Chondrocyte (in vitro differentiated cells): ENCODE measurements at places on chromosomes 7 and 10. TPM values are rescaled to one million over a fixed set of nuclear protein-coding genes. Genes with fewer than 3 reads are reported as not detected.

- DNase-seq = no peak
These were observed 25.4 kb upstream of the PRXL2A start for GRCh38 chr10:80382989-80383388.

GRCh38 chr10:77732213-77733003 is 94.8 kb upstream of the KCNMA1 start:
- DNase-seq = no peak

- DNase-seq = no peak
These were observed 47.8 kb downstream of the IKZF1 start for GRCh38 chr7:50352282-50352681.

DNA sequence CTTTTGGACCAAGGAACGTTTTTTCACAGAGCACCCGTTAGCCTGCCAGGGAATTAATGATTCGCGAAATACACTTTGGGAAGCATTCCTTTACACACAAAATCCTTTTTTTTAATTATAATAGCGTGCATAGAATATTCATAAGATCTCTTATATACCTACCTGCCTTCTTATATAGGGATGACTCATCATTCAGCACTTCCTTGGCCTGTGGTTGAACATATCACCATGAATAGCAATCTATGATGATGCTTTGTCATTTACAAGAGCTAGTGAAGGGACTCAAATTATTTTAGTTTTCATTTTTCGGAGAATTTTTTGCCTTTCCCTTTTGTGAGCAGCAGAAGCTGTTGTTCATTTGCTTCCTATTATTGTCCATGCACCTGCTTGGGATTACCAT is 97.0 kb downstream of the CDH23 start:
- DNase-seq = no peak

DNA sequence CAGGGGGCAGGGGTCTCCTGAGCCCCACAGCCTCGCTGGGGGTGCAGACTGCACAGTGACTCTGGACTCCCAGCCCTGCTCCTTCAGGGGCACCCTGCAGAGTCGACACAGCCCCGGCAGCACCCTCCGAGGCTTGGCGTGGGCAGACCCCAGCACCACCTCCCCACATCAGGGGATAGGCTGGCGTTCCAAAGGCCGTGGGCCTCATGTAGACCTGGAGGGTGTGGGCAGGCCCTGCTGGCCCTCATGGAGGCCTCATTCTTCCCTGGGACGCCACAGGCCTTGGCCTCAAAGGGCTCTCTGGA is 265.9 kb downstream of the ELFN1 start:
- peak; percentile 79 for DNase-seq

DNA sequence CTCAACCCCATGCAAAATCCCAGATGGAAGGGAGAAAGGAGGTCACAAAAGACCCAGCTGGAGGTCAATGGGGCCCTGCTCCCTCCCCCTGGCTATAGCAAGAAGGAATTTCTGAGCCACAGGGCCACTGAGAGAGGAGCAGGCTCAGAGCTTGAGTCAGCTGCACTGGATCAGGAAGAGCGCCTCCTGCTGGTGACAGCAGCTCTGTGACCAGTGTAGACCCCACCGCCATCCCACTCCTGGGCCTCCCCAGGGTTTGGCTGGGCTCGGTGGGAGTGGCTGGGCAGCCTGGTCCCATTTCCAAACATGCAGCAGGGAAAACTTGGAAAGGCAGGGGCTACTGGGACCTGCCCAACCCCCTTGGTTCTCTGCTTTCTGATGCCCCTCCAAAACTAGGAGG is 31.5 kb upstream of the PRLHR start:
- DNase-seq = no peak

- DNase-seq = no peak
These were observed 831 bp downstream of the ZKSCAN5 start for GRCh38 chr7:99505324-99505662.

- DNase-seq = no peak
These were observed 158.2 kb upstream of the PRKCQ start for GRCh38 chr10:6738112-6738768.

DNA sequence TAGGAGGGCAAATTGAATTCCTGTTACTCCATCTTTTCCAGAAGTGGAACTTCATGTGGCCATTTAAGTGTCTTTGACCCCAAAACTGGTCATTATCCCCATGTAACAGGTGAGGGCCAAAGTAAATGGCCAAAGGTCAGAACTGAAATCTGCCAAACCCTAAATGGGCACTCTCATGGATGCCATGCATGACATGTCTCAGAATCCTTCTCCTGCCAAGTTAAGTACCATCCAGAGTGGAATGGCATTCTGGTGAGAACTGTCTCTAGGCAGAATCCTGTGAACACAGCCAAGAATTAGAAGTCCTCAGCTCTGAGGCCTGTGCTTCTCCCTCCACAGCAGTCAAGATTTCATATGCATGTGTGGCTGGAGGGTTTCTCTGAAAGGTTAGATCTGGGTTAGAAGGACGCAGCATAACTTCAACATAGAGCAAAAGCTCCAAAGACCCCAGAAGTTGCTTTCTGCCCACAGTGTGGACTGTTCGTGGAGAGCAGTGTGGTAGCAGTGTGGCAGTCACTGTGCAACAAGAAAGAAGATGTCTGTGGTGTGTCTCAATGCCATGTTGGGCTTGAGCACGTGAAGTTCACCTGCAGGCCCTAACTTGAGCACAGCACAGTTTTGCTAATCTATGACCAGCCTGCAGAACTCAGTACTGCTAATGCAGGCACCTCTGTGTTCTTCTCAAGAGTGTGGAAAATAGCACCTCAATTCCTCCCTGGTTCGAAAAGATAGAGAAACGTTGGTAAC is 121.3 kb downstream of the ADCY1 start:
- peak; percentile 30 for DNase-seq

GRCh38 chr7:141231018-141231792 is 157.3 kb downstream of the TMEM178B start:
- no peak for DNase-seq

- DNase-seq = no peak
These were observed 203.7 kb downstream of the ARHGAP21 start for GRCh38 chr10:24519950-24520349.

DNA sequence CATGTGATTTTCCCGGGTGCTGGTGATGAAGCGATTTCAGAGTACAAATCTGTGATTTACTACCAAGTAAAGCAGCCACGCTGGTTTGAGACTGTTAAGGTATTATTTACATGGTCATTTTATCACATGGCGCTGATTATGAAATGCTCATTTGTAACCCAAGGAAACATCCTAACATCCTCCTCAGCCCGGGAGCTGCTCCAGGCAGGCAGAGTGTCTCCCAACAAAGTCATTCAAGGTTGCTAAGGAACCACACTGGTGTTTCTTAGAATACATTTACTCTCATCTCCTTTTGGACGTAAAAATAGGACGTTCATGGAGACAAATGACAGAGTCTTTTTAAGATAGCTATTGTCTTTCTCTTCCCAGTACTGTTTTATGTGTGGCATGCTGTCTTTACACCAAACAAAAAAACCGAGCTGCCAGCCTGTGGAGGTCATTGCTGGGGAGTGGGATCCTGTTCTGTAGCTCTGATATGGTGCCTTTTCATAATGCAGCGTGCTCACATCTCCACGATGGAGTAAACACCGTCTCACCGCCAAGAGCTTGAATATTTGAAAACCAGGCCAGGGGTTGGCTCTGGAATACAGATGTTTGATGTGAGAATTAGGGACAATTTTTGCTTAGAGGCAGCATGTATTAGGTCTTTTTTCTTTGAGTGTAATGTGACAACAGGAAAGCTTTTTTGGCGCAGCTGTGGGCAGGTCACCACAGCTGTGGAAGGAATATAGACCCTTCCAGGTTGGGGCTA is 119.6 kb downstream of the DOCK1 start:
- no peak for DNase-seq

DNA sequence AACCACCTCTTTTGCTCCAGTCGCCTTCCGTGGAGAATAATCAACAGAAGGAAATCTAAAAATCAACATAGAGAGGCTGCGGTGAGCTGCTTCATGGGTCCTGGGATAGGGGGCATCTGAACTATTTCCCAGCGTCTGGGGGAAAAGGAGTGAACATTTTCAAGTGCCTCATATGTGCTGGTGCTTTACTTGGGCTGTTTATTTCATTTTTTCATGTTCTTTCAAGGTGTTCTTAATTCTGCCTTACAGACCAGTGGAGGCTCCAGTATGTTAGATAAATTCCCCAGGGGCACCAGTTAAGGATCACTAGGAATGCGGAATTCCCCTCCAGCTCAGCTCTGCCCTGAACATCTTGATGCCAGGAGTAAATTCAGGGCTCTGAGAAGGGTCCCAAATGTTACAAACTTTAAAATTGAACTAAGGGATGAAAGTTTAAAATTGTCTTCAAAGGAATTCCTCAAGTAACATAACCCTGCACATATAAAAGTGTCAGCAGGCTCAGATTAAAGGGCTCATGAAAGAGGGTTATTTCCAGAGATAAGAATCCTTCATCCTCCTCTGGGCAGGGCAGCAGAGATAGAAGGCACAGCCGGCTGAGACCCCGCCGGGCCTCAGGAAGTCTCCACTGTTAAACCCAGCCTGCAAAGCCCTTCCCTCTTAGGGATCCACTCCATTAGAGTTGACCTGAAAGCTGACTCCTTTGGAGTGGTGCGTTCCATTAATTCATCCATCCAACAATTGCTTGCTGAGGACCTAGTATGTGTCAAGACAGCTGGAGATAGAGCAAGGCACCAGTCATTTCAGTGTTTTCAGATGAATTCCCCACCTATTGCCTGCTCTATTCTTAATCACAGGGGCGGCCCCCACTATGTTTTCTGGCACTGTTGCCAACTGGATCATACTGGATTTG is 345.8 kb downstream of the KCNMA1 start:
- no peak for DNase-seq

- no peak for DNase-seq
These were observed 58.2 kb downstream of the SORBS1 start for GRCh38 chr10:95503001-95503400.

GRCh38 chr10:93816123-93816747 is 58.5 kb downstream of the LGI1 start:
- DNase-seq = no peak

DNA sequence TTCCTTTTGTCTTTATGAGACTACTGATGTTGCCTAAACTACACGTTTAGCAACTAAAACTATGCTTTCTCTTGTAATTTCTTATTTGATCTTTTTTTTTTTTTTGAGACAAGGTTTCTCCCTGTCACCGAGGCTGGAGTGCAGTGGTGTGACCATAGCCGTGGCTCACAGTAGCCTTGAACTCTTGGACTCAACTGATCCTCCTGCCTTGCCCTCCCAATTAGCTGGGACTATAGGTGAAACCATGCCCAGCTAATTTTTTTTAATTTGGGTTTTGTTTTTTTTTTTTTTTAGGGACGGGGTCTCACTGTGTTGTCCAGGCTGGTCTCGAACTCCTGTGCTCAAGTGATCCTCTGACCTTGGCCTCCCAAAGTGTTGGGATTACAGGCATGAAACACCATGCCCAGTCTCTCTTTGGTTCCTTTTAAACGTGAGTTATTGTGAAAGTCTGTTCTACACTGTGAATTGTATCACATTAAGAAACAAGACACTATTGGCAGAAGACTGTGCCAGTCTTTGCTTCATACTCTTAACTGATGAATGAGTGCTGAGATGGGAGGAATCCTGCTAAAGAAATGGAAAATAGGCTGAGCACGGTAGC is 6.4 kb downstream of the TMEM248 start:
- no peak for DNase-seq

DNA sequence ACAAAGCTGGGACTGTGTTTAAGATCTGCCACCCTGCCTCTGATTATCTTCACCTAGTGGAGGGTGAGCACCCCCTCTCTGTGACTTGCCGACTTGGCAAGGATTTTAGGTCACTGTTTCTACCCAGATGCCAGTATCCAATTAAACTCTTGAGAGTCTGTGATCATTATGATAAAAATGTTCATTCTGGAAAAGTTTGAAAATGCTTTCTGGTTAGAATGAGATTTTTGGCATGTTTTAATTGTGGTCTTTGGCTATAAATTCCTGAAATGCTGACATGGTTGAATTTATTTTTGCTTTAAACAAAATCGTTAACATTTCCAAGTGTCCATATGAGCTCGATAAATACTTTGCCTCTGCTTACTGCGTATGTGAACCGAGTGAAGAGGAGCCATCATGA is 221.4 kb downstream of the BICC1 start:
- no peak for DNase-seq

GRCh38 chr10:17227367-17228090 is 512 bp upstream of the VIM start:
- DNase-seq = no peak

DNA sequence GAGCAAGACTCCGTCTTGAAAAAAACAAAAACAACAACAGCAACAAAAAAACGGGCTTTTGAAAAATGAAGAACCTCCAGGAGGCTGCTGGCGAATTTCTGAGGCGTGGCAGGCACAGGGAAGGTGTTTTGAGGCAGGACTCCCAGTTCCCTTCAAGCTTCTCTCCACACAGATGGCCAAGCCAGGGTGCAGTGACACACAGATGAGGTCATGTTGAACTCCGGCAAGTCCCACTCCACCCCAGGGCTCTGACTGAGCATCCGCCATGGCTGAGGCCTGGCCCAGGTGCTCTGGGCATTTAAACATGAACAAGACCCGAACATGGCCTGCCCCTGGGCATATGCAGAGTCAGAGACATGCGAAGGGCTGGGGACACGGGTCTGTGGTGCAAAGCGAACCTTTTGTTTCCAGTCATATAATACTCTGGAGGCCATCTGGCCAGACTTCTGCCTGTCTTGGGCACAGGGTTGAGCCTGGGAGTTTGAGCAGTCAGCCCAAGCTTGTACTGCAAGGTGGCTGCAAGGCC is 514.6 kb upstream of the FOXK1 start:
- DNase-seq = no peak

GRCh38 chr7:2079332-2080059 is 153.2 kb downstream of the MAD1L1 start:
- no peak for DNase-seq

DNA sequence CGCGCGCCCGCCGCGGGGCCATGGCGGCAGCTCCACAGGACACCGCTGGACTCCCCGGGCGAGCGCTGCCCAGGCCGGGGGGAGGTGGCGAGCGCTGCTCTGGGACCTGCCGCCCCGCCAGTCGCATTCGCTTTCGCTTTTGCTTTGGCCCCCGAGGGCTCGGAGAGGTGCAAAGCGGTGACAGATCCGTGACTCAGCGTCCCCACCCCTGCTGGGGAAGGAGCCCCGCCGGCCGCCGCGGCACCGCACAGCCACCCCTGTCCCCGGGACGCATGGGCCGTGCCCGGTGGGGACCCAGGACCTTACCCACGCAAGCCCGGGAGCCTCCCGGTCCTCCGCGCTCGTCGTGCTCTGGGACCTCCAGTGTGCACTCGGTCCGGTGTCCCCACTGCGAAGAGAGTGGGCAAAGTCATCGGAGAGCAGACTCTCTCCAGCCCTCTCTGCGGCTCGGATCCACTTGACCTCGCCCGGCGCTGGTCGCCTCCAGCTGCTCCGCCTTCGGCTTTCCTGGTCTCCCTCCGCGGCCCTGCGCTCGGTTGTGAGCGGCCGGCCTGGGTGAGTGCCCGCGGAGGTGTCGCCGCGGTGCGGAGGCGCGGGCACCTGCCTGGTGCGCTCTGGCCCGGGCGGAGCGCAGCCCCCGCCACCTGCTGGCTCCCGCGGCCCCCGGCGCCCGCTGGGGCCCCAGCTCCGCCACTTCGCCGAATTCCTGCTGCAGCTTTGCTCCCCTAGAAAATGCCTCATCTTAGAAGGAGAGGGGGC is at the start of gene IL15RA:
TSS of gene IL15RA (minus strand) at position 73 of the 759 bp plus-strand sequence. CDS start at position 22, 51 bp downstream.
- no peak for DNase-seq

Gene RAMP3
- not detected in 3 replicates for total RNA-seq

Gene GHRHR
- not detected in 3 replicates for total RNA-seq

Gene SFRP4
- 0.25 to 0.75 TPM (median 0.41 TPM) in 3 replicates for total RNA-seq

Gene PLPP4
- total RNA-seq = 2.8 to 11.6 TPM (median 3.0 TPM) in 3 replicates

Gene FKBP6
- not detected in 3 replicates for total RNA-seq

Gene GPR15LG
- not detected in 3 replicates for total RNA-seq
